ENCODE measurements at places on chromosomes 7 and 10.

DNA sequence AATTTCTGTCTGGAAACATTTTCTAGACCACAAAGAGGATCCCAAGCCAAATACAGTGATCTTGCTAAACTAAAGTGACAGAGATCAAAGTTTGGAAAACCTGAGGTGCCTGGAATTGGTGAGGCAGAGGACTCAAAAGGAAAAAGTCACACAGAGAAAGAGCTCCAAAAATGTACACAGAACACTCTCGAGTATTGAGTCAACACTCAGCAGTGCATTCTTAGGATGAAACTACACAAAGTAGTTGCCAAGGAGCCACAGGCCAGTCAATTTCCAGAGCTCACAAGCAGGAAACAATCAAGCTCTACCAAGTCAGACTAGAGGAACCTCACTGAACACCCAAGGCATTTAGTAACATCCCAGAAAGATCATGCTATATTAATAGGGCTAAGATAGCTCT is 61.3 kb downstream of the MICU1 start:
- DNase-seq = no peak

GRCh38 chr7:4307316-4308204 is 374.5 kb upstream of the FOXK1 start:
- no peak for DNase-seq

- DNase-seq = no peak
Measured at GRCh38 chr10:10508211-10508610, 509.5 kb upstream of the CELF2 start.

GRCh38 chr10:45811075-45811474 is 36.2 kb downstream of the AGAP4 start:
- DNase-seq = no peak

- DNase-seq = no peak
Measured at GRCh38 chr7:105216786-105217185, 171.9 kb downstream of the SRPK2 start.

DNA sequence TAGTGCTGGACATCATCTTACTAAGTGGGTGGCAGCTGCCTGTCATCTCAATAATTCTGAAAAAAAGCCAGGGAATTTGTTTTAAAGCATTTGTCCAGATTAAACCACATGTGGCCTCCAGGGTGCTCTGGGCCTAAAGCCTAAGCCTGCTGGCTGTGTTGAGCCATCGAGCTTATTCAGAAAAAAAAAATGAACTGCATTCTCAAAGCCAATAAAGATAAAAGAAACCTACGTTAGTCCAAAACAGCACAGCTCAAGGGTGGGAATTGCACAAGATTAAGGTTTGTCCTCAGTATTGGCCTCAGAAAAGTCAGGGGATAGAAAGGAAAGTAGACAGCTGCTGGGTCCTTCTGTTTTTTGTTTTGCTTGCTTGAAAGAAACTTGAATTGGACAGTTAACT is 22.6 kb upstream of the PRTFDC1 start:
- no peak for DNase-seq

GRCh38 chr10:46317889-46318288 is 31.1 kb downstream of the ANTXRL start:
- no peak for DNase-seq

DNA sequence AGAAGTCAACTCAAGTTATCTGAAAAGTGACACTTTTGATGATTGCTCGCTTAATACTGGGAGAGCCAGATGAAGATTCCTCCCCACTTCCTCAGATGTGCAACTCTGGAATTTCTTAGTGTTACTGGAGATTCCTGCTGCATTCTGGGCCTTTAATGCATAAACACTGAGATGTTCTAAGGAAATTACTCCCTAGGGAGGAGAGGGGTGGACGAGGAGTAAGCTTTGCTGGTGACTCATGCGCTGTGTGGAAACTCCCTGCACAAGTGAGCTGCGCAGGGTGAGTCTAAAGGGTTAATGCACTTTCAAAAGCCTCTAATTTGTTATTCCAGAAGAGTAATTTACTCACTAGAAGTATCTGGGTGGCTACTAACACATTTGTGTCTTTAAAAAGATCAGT is 46.3 kb downstream of the EGFR start:
- no peak for DNase-seq

- no peak for DNase-seq
Measured at GRCh38 chr7:112937651-112938415, 147.6 kb upstream of the TMEM168 start.

GRCh38 chr10:11551916-11552602 is 59.4 kb downstream of the USP6NL start:
- no peak for DNase-seq

DNA sequence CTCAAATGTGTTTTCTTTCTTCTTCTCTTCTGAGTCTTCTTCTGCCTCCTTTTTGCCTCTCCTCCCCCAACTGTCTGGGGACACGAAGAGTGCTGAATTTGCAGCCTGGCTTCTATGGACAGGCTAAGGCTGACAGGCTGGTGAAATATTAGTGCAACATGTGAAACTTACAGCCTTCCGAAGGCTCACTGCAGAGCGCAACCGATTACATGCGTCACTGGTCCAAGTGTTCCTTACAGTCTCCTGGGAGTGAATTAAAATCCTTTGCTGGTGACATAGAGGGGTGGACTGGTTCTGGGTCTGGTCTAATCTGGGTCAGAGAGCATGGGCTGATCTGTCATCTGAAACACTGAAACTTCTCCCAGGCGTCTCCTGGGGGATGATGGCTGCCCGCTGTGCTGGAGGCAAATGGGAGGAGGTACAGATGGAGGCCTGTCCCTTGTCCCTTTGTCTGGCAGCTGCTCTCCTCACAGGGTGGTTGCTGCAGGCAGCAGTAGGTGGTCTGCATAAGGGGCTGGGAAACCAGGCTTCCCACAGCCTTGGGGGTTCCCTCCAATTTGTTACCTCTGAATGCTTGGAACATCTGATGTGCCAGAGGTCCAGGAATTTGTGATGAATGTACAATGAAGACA is 143.8 kb upstream of the BMPER start:
- no peak for DNase-seq

GRCh38 chr10:17273403-17273802 is 45.4 kb downstream of the VIM start:
- DNase-seq = no peak

DNA sequence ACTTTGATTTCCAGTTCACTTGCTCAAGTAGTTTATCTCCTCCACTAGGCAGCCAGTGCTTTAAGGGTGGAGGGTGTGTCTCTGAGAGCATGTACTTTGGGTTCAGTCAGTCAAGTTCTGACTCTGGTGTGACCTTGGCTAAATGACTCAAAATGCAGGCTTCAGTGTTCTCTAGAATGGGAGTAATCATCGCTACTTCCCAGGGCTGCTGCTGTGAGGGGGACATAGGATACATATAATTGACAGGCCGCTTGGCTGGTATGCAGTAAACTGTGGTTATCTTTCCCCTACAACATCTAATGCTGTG is 3.5 kb downstream of the PTPRE start:
- DNase-seq = no peak

GRCh38 chr7:137953043-137953664 is 48.7 kb downstream of the CREB3L2 start:
- no peak for DNase-seq

DNA sequence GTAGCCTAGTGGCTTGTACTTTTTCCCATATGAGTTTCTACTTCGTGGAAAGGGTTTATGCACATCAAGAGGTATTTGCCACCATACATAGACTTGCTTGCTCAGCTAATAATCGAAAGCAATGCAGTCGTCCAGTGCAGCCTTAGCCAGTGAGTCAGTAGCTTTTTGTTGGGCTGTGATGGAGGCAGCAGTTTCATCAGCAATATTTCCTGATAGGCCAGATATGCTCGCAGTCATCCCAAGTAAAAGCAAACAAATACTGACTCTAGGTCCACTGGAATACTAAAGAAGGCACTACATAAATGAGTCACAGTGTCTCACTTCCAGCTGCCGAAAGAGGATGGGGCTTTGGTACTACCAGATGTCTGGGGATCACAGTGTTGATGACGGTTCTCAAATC is 2.1 kb upstream of the BNIP3 start:
- DNase-seq = no peak

DNA sequence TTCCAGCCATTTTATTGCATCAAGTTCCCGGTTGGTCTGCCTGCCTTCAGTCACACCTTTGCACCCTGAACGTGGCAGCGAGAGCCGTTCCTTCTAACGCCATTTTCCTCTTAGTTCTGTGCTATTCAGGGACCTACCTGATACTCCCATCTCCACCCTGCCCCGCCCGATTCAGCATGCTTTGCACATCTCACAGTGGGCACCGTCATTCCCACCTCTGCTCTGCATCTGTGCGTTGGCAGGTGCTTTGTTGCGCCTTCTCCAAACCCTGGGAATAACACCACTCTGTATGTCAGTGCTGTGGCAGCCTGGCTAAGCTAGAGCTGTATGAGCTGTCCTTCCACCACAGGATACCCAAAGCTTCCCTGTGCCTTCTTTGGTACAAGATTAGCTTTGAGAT is 96.8 kb downstream of the ACTR3B start:
- no peak for DNase-seq

DNA sequence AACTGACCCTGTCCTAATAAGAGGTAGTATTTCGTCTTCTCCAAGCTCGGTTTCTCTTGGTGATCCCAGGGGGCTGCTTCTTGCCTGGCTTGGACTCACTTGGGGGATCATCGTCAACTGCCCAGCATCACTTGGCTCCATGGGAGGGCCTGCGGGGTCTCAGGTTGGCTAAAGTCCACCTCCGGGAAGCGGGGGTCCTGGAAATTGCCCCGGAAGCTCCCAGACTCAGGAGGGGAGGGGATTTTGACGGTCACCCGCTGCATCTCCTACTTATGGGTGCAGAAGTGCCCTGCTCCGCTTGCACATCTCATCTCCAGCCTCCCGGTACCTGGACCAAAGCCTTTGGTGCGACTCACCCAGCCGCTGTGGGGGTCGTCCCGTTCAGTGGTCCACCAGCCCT is 18.7 kb downstream of the KCNK18 start:
- no peak for DNase-seq

GRCh38 chr7:103719070-103719469 is 270.4 kb downstream of the RELN start:
- no peak for DNase-seq

DNA sequence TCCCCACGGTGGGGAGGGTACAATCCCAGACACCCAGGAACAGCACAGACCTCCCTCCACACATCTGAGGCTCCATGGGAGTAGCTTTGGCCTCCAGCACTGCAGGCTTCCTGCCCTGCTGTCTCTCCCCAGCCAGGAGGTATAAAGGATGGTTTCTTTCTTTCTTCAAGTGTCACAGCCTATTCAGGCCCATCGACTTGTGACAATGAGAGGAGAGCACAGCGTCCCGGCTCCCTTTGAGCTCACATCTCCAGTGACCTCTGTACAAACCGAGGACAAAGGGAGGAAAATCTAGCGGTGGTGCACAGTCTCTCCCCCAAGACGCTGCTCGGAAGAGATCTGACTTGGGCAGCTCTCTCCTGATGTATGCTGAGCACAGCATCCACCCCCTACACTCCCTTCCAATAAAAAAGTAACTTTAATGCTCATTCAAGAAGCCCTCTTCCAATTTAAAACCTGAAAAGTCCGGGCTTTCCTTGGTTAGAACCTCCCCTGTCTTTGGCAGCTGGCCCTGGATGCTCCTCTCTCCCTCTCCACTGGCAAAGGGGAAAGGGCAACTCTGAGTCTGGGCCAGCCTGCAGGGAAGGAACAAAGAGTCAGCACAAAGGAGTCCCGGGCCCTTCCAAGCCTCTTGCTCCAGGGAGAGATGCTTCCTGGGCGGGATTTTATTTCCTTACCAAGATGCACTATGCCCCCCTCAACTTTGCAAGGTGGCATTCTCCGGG is 18.0 kb downstream of the CHST15 start:
- DNase-seq = no peak

DNA sequence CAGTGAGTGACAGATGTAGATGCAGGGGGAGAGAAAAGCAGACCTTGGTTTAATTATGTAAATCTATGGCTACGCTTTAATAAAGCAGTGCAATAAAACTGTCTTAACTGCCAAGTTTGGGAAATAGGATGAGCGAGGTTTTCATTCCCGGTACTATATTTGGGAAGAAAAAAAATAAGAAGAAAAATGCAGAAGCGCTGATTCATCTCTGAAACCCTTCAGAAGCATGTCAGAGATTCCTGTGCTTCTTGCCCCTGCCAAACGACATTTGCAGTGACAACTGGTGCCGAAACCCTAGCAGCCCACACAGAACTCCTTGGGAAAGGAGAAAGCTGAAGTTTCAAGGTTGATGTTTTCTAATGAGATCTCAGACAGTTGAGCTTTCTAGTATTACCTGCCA is 380.7 kb downstream of the REEP3 start:
- DNase-seq = no peak

GRCh38 chr7:41098402-41098801 is 604.5 kb downstream of the INHBA start:
- DNase-seq = no peak

- no peak for DNase-seq
Measured at GRCh38 chr7:47520406-47520805, 61.5 kb downstream of the TNS3 start.

DNA sequence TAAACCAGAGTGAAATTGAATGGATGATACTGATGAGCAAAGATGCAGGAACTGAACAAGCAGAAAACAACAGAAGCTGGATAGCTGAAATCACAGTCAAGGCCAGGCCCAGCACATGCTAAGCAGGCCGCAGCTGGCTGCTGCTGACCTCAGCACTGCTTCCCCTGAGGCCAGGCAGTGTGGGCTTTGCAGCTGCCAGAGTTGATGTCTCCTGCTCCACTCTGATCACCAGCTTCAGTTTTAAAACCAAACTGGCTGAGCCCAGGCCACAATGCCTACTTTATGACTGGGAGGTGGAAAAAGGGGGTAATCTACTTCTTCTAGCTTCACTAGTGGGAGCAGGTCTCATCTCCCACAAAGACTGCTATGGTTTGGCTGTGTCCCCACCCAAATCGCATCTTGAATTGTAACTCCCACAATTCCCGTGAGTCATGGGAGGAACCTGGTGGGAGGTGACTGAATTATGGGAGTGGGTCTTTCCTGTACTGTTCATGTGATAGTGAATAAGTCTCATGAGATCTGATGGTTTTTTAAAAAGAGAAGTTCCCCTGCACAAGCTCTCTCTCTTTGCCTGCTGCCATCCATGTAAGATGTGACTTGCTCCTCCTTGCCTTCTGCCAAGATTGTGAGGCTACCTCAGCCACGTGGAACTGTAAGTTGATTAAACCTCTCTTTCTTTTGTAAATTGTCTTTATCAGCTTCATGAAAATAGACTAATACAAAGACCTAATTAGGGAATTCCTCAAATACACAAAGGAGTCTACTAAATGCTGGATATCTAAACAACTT is 136.4 kb upstream of the ITGB1 start:
- DNase-seq = no peak

Data from stimulated activated CD4-positive, alpha-beta T cell treated with anti-CD3 and anti-CD28 coated beads, Interleukin-4, amount 100 ng/mL, for 4 hours (primary cell).